ENCODE measurements at places on chromosomes 16 and 17.

DNA sequence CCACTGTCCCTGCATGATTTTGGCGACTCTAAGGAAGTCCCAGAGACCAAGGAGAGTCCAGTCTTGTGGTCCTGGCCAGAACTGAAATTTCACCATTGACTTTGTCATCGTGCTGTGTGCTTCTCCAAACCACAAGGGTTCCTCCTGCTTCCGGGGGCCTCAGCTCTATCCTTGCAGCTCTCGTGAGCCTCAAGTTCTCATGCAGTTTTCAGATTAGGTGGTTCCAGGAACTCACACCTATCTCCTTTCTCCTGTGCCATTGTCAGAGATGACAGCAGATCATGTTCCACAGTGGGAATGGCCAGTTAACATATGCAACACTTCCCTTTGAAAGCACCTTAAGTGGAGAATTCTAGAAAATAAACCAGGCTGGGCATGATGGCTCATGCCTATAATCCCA, 97.9 kb upstream of the CRHR1 start:
- no peak for DNase-seq

GRCh38 chr16:85680352-85680944, 8.3 kb downstream of the GINS2 start:
- DNase-seq, result no peak

GRCh38 chr16:73206151-73206707, 158.3 kb upstream of the ZFHX3 start:
- DNase-seq, result no peak

- DNase-seq, result no peak
Observed at GRCh38 chr16:49740256-49740655, 115.7 kb downstream of the ZNF423 start.

GRCh38 chr16:49469930-49470451, 96.4 kb downstream of the C16orf78 start:
- peak; percentile 6 for DNase-seq

DNA sequence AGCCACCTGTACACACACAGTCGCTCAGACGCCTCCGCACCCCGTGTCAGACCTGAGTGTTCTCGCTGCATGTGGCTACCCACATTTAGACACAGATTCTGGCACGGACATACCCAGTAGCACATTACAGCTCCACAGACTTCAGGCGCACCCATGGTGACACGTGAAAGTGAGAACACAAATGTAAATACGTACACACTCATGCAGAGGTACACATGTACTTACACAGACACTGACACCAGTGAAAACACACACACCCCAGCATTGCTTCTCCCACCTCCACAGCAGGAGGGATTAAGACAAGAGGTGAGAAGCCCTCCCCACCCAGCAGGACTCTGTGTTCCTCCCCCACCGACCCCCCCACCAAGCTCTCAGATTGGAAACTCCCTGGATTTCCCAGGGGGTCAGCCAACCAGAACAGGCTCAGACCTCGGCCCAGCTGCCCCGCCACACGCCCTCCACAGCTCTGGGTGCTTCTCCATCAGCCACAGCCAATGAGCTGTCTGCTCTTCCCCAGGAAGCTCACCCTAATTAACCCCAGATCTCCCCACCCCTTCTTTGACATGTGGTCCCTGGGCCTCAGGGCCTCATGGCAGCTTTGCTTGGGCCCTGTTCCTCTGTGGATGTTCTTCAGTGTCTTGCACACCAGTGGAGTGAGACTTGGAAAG, 5.3 kb upstream of the FOXN1 start:
- no peak for DNase-seq

DNA sequence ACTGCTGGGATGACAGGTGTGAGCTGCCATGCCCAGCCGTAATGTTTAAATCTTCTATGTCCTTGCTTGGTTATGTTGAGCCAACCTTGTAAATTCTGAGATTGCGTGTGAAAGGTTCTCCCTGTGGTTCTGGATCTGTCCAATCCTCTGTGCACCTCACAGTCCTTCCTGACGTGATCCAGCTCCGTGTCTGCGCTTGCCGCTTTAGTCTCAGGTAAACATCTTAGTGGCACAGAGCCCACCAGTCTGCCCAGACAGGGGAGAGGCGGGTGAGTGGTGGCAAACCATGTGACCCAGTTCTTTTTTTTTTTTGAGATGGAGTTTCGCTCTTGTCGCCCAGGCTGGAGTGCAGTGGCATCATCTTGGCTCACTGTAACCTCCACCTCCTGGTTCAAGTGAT, 13.9 kb downstream of the SLC25A10 start:
- DNase-seq, result no peak

GRCh38 chr17:57528058-57528451, 217.0 kb downstream of the CCDC182 start:
- DNase-seq, result peak; percentile 58

Measured in ovary (tissue), 10 donors.